Activated T-helper 9 cell treated with anti-CD3 and anti-CD28 coated beads, Interleukin-2, amount 50 U/mL, for 16 hours (primary cell): ENCODE measurements at places on chromosomes 13 and 19.

GRCh38 chr13:113742000-113742441 lies 17.0 kb upstream of the TMEM255B start:
- DNase-seq, result no peak

- no peak for DNase-seq
Measured at GRCh38 chr13:23570099-23570920, at the start of gene TNFRSF19. Gene TNFRSF19, plus strand, starts transcription at chr13:23570412. Its CDS starts 19,772 bp downstream, at chr13:23590184.

DNA sequence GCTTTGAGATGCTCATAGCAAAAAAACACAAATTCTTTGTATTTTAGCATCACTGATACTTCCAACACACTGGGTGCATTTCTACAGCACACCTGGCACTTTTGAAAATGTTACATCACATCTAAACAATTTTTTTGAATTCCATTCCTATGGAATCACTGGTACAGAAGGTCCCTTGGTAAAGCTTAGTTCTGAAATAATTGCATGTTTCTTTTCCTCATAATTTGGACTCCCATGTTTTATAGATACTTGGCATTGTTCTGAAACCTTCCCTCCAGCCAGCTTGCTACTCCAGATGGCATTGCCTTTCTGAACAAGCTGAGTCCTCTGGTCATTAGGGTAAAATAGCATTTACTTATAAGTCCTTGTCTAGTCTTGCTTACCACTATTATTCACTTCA lies 481.3 kb upstream of the GPC6 start:
- no peak for DNase-seq

- DNase-seq, result no peak
Measured at GRCh38 chr13:32849369-32849768, 166.9 kb upstream of the KL start.

DNA sequence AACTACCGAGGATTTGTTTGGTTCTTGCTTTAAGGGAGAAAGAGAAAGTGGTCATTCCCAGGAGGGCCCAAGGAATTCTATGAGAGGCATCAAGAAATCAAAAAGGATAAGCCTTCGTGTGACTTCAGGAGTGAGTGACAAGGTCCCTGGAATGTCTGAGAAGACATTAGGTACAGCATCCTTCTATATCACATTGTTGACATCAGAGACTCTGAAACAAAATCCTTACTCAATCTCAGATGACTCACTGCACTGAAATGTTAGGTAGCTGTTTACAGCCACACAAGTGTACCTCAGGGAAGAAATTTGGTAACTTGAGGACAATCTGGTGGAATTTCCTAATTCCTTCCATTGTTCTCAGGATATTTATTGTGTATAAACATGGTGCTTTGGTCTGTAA lies 7.9 kb upstream of the LGALS14 start:
- DNase-seq, result no peak
